CD4-positive, alpha-beta T cell treated with Interleukin-15 for 4 hours (primary cell): ENCODE measurements at places on chromosomes 6 and 20.

DNA sequence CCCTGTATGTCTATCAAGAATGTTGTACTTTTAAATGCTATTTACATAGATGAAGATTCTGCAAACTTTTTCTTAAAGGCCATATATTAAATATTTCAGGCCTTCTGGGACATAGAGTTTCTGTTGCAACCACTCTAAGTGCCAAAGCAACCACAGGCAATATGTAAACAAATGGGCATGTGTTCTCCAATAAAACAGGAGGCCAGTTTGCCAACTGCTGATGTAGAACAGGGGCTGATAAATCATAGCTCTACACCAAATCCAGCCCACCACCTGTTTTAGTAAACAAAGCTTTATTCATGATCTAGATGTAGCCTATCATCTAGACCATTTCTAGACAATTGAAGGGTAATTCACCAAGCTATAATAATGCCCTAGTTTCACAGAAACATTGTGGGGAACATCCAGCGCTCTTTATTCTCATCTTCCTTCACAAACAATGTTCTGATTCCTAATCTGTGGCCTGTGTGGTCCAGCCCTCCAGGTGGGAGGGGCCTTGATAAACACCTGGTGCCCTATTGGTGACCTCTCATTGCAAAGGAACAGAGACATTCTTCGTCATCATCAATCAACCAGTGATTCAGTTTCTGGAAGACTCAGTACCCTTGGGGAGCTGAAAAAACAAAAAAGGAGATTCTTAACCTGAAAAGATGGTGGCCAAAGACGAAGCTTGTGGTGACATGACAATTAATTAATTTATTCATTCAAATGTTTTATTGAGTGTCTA, 80.2 kb downstream of the PREP start:
- DNase-seq = no peak

DNA sequence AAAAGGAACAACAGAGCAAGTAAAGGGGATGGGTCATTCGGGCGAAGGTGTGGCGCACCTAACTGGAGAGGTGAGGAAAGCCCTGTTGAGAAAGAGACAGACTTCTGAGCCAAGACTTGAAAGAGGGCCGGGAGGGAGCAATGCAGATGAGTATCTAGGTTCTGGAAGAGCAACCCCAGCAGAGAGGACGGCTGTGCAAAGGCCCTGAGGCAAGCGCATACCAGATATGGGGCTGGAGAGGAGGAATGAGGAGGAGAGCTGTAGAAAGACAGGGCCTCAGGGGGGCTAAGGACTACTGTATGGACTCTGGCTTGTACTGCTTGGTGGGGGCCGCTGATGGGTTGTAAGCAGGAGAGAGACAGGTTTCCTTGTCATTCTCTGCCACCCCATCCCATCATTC, 21.9 kb downstream of the TRERF1 start:
- no peak for DNase-seq

GRCh38 chr6:42251911-42252637, 34.4 kb upstream of the MRPS10 start:
- DNase-seq = no peak

- DNase-seq = no peak
Measured at GRCh38 chr6:83359638-83360037, 71.2 kb downstream of the ME1 start.

DNA sequence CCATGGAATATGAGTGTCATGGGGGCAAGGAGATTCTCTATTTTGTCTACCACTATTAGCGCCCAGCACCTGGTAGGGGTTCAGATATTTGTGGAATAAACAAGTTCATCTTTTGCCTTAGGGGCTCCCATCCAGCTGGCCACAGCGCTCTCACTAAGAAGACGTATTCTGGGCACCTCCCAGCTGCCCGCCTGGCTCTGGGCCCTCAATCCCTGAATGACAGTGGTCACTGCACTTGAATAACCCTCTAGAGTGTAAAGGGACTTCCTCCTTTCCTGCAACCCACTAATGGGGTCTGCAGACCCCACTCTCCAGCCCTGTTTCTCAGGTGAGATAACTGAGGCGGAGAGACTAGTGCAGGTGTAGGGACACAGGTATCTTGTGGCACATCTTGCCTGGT, 36.2 kb downstream of the SNX5 start:
- no peak for DNase-seq

GRCh38 chr6:159163901-159164370, 5.3 kb upstream of the FNDC1 start:
- no peak for DNase-seq

- DNase-seq = no peak
Measured at GRCh38 chr6:26024651-26025046, 62.0 kb downstream of the TRIM38 start.

GRCh38 chr6:140401761-140402160, 1027.3 kb upstream of the CITED2 start:
- DNase-seq = no peak

- no peak for DNase-seq
Measured at GRCh38 chr6:144189351-144189750, 39.0 kb downstream of the STX11 start.

DNA sequence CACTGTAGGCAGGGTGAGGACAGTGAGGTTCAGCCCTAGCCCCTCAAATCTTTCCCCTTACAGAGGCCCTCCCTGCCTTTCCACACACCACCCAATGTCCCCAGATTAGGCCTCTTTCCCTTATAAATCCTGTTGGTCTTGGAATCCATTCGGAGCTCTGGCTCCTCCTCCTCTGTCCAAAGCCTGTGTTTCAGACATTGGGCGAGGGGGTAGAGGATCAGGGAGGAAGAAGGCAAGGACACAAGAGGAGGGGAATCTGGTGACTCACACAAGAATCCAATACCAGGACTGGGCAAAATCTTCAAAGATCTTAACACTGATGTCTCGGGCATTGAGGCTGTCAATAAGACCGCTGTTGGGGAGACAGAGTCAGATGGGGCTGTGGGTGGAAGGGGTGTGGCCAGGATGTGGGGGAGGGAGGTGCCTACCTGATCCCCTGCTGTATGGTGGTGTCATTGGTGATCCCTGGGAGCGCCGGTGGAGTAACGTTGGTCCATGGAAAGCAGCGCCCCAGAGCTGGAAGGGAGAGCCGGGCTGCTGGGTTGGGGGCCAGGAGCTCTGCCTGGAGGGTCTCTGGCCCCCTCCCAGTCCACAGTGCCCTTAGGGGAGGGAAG, 7.6 kb downstream of the SLC44A4 start:
- no peak for DNase-seq

DNA sequence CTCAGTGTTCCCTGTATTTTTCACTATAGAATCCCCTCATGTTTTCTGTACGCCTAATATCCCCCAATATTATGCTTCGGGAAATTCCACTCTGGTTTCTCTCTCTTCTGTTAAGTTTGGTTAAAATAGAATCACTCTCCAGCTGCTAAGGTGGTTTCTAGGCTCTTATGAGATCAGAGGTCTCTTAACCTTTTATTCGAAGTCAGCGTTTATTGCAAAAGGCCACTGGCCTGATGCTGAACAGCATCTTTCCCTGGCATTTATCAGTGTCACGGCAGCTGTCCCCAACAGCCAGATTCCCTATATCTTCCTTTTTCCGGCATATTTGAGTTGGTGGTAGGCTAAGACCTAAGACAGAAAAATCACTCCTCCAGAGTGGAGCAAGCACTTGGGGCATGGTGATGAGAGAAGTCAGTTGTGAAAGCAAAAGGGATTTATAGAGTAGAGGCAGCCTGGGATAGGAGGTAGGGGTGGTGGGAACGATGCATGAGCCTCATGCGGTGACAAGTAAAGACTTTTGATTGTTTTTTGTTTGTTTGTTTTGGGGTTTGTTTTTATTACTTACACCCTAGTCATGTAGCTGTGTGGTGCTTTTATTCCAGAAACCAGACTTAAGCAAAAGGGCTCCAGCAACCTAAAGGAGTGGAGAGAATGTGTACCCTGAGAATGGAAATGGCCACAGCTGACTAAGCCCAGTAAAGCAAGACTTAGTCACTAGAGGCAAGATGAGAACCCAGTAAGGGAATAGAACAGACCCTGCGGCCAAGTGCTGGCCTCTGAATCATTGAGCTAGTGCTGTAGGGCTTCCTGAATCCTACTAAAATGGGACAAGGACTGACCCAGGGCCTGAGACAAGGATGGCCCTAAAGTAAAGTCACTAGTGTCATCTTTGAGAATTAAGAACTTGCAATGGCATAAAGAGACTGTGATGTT, 233.0 kb upstream of the PRND start:
- no peak for DNase-seq

DNA sequence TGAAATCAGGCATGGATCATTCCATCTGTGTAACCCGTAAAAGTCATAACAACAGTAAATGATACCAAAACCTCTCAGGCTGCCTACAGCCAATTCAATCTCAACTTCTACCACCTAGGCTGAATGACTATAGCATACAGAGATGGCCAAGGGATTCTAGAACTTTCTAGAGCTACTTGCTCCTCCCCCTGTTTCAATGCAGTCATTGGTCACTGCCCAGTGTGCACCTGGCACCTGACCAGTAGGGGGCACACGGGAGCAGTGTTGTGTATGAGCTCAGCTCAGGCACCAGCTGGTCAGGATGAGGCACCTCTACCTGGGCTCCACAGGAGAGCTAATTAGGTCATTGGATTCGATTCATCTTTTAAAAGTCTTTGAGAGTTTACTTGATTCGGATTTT, 86.2 kb downstream of the PLEKHG1 start:
- DNase-seq = peak; percentile 37

GRCh38 chr20:19824861-19825260, 66.8 kb downstream of the RIN2 start:
- DNase-seq = no peak

- DNase-seq = no peak
Measured at GRCh38 chr20:37890643-37891042, 12.3 kb upstream of the VSTM2L start.

- no peak for DNase-seq
Measured at GRCh38 chr6:166619912-166620311, 7.1 kb downstream of the RPS6KA2 start.

DNA sequence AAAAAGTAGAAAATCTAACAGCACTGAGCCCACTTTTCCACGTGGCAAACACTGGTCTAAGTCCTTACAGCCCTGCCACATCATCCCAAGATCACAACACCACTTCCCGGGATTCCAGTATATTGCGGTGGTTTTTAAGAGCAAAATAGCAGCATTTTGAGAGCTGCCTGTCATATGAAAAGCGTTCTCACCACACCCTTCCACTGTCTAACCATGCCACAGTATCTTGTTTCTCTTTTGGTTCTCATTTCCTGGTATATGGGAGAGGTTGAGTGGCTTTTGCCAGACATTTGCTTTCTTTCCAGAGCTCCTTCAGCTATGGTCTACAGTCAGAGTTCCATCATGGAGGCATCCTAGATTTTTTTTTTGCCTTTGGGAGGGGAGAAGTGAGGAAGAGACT, 243.0 kb downstream of the TSHZ2 start:
- DNase-seq = peak; percentile 28

GRCh38 chr20:5539691-5540090, 210.5 kb upstream of the SHLD1 start:
- no peak for DNase-seq

- no peak for DNase-seq
Measured at GRCh38 chr20:57966620-57967019, 256.8 kb upstream of the PMEPA1 start.

DNA sequence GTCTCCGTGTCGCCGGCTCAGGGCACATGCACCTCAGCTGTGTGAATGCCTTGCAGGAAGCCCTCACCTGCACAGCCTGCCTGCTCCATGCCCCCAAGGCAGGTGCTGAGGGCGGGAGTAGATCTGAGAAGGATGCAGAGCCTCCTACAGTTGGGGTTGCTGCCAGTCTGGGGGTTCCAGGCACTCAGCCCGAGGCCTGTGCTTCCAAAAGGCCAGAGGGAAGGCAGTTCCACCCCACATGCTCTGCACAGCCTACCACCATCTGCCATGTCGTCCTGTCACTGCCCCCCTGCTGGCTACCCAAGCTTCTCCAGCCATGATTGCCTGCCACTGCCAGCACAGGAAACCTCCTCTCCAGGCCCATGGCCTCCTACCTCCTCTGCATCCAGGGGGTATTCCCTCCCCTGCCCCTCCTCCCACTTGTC, 19.3 kb downstream of the ACSS1 start:
- no peak for DNase-seq

- DNase-seq = no peak
Measured at GRCh38 chr6:11711984-11712711, 66.5 kb downstream of the ADTRP start.
